Psoas muscle (tissue), 8 donors: ENCODE measurements at places on chromosomes 7 and 10. TPM values are rescaled to one million over a fixed set of nuclear protein-coding genes. Genes with fewer than 3 reads are reported as not detected.
A peak's percentile ranks its signal among the peaks of the same experiment; 100 is the strongest.

Gene MCMBP
- total RNA-seq, result 33.4 TPM

DNA sequence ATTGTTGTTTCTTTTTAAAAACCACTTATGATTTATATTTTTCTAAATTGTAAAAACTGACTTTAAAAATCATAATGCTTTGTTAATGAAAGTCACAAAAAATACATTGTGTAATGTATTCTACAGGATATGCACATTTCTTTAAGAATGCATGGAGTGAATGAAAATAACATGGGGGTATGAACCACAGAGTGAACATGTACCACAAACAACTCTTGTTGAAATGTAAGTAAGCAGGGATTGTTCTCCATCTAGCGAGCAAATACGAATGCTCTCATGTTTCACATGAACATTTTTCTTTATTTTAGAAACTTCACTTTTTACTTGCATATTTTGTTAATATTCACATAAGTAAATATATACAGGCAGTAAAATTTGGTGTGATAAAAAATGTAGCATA lies 35.6 kb upstream of the LAMB4 start:
- no peak for DNase-seq
- no peaks in the 10 kb centered on the region for H3K27me3 ChIP-seq
- no peaks in the 10 kb centered on the region for H3K36me3 ChIP-seq
- no peaks in the 10 kb centered on the region for H3K4me1 ChIP-seq

Gene C10orf90
- 0.39 TPM for total RNA-seq

GRCh38 chr7:42227021-42227420 lies 10.0 kb downstream of the GLI3 start:
- no peaks in the 10 kb centered on the region for H3K36me3 ChIP-seq
- peaks cover 3% of the 10 kb centered on the region for H3K4me1 ChIP-seq
- no peak overlapping the region for H3K27ac ChIP-seq
- DNase-seq, result no peak
- H3K4me3 ChIP-seq, result no peak overlapping the region

GRCh38 chr10:49297818-49298670 lies 926 bp upstream of the C10orf71 start:
- peak overlapping the region; percentile 80 for H3K4me3 ChIP-seq
- H3K36me3 ChIP-seq, result peaks cover 2% of the 10 kb centered on the region
- DNase-seq, result peak; percentile 68
- H3K27ac ChIP-seq, result peak overlapping the region; percentile 99
- peaks cover 59% of the 10 kb centered on the region for H3K4me1 ChIP-seq

Gene VSTM4
- 2.4 TPM for total RNA-seq

- H3K27me3 ChIP-seq, result peaks cover 13% of the 10 kb centered on the region
- no peak for DNase-seq
- no peaks in the 10 kb centered on the region for H3K36me3 ChIP-seq
- H3K4me3 ChIP-seq, result no peak overlapping the region
- no peaks in the 10 kb centered on the region for H3K4me1 ChIP-seq
These were observed 8.6 kb downstream of the KNDC1 start for GRCh38 chr10:133168617-133169031.
